ENCODE measurements at places on chromosomes 3 and 15. TPM values are rescaled to one million over a fixed set of nuclear protein-coding genes. Genes with fewer than 3 reads are reported as not detected.
A peak's percentile ranks its signal among the peaks of the same experiment; 100 is the strongest.

The GOLGA6L10 gene
- polyA plus RNA-seq: 0.10 TPM

GRCh38 chr3:188000361-188000861 lies 153.5 kb upstream of the LPP start:
- no peak for DNase-seq

- no peak for DNase-seq
Measured at GRCh38 chr3:4736284-4736861, 242.9 kb upstream of the BHLHE40 start.

- no peak for DNase-seq
Measured at GRCh38 chr3:4505688-4506558, 12.8 kb downstream of the ITPR1 start.

The NR1I2 gene
- polyA plus RNA-seq: not detected

The CLDN11 gene
- 2.2 TPM for polyA plus RNA-seq

The GABRR3 gene
- not detected for polyA plus RNA-seq

The SNX33 gene
- 8.5 TPM for polyA plus RNA-seq

- no peak for DNase-seq
Measured at GRCh38 chr3:139686206-139686605, 8.4 kb upstream of the NMNAT3 start.

DNA sequence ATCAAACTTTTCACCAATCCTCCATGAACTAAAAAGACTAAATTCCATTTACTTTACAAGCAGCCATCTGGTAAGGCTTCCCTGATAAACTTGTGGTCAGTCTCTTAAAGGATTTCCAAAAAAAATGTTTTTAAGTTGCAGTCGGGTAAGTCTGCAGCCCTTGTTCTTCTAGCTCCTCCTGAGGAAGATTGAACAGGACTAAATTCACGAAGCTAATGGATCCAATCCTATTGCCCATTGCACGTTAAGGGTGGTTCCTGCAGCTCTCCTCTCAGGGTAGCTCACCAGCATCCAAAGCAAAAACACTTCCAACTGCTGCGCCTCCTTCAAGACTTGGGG lies 2.8 kb downstream of the HES1 start:
- no peak for DNase-seq

The THBS1 gene
- polyA plus RNA-seq: 117 TPM

- no peak for DNase-seq
Measured at GRCh38 chr15:41897363-41897799, 3.5 kb upstream of the SPTBN5 start.

GRCh38 chr15:25777037-25777436 lies 86.1 kb downstream of the ATP10A start:
- no peak for DNase-seq

The EBLN2 gene
- polyA plus RNA-seq: 1.4 TPM

DNA sequence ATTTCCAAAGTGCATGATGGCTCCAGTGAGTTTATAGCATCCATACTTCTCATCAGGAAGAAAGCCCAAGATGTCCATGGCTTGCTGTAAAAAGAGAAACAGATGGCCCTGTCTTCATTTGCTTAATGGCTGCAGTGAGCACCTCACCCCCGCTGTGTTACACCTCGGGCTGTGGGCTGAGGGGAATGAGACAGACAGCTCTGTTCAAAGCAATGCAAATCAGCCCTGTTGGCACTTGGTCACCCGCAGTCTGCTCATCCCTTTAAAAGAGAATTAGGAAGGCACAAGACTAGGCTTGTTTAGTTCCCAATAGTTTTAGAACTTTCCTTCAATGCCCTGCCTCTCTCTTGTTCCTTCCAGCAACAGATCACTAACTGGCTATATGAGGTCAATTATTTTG lies 25.2 kb downstream of the MYH15 start:
- DNase-seq: no peak

DNA sequence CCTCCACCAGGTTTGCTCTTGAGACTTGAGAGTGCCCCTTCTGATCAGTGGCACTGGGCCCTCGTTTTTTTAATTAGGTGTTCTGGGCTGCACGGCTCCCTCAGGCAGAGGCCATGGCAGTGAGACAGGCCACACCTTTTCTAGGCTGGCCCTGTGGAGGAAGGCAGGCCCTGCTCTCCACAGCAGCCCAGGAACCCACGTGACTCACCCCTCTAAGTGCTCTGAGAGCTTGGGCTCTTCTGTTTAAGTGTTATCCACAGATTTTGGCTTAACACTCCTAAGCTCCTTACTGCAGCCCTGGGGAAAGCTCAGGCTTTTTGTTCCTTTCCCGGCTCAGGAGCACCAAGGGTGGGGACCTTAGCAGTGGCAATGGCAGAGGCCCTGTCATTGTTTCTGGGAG lies 463.2 kb upstream of the GBE1 start:
- no peak for DNase-seq

GRCh38 chr15:91578511-91578910 lies 275.0 kb upstream of the SLCO3A1 start:
- DNase-seq: no peak

DNA sequence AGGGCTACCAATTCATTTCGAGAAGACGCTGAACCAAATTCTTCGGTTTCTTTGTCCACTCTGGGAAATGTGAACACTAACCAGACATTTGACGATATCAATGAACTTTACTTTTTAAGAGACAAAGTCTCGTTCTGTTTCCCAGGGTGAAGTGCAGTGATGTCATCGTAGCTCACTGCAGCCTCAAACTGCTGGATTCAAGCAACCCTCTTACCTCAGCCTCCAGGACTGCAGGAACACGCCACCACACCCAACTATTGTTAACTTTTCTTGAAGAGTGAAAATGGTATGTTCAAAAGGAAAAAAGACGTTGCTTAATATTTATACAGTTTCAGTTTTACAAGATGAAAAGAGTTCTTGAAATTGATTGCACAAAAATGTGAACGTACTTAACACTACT lies 30.6 kb downstream of the MB21D2 start:
- no peak for DNase-seq

The GOLGA6L7 gene
- polyA plus RNA-seq: not detected

DNA sequence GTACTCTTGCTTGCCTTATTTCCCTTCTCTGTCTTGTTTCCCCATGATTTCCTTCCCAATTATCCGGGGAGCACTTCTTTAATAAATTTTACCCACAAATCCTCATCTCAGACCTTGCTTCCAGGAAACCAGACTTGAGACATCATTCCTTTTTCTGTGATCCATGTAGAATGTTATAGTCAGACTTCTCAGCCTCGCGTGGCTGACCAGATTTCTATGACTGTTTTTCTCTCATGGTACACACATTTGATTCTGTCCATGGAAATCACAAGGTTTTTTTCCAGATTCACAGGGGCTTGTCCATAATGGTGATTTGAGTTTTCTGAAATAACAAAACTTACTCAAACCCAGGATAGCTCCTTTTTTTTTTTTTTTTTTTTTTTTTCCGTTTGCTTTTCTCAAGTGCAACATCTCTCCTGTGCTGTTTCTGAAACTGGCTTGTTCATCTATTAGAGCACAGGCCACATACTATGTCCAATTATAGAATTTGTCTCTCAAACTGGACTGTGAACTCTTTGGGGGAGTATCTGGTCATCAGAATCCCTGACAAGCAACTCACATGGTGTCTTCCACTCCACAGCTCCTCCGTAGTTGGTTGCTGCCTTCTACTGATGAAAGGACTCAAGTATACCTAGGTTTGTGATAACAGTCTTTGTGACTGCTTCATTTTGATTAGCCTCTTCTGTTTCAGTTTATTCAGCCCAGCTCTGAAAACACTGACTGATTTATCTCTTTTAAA lies 50.8 kb downstream of the RBMS3 start:
- no peak for DNase-seq

DNA sequence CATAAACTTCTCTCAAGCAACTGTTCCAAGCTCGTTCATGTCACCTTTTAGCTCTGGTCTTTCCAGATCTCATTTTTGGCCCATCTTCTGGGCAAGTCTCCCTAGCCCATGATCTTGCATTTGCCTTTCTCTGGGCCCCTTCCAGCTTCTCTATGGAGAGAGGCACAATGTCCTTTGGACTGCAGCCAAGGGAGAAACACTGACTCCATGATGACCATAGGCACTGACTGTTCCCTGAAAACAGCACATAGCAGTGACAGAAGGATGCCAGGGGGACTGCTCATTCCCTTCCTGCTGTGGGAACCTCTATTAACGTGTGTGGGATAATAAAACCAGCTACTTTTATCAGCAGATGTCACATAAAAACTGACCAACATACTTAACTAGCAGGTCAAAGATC lies 60.3 kb downstream of the STRIT1 start:
- peak; percentile 23 for DNase-seq

- DNase-seq: no peak
Measured at GRCh38 chr3:66038384-66038725, 363 bp downstream of the MAGI1 start.

The ATP2C1 gene
- polyA plus RNA-seq: 35.6 TPM

The DAPK2 gene
- 1.4 TPM for polyA plus RNA-seq

The UNC13C gene
- not detected for polyA plus RNA-seq

- no peak for DNase-seq
Measured at GRCh38 chr3:105463620-105464019, 96.9 kb downstream of the ALCAM start.

DNA sequence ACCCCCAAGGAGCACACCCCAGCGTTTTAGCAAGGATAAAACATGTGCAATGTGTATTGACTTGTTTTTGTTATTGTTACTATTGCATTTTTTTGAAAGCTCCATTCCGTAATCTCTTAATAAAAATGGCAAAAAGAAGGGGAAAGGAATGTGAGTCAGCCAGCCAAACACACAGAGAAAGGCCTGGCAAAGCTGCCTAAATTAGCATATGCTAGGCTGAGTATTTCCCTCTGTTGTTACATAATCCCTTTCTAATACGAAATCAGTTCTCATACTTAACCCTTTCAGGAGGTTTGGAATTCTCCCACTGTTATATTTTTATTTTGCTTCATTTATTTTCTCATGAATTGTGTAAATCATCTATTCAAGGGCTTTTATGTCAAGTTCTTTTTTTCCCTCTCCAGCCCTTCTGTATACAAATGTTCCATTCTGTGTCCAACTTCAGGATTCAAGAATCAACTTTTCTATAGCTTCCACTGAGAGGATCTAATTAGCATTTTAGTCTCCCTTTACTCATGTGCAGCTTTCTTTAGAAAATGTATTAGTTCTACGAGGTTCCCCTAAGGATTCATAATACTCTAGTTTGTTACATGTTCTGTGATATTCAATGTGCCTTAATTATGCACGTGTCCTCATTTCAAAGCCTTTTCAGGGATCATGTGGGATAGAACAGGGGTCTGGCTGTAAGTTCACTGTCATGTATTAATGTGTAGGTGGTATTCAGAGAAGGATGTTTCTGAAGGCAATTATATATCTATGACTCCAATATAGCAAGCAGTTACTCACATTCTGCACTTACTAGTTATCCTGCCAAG lies 9.2 kb downstream of the CADM2 start:
- DNase-seq: no peak

The LAMB2 gene
- polyA plus RNA-seq: 318 TPM

DNA sequence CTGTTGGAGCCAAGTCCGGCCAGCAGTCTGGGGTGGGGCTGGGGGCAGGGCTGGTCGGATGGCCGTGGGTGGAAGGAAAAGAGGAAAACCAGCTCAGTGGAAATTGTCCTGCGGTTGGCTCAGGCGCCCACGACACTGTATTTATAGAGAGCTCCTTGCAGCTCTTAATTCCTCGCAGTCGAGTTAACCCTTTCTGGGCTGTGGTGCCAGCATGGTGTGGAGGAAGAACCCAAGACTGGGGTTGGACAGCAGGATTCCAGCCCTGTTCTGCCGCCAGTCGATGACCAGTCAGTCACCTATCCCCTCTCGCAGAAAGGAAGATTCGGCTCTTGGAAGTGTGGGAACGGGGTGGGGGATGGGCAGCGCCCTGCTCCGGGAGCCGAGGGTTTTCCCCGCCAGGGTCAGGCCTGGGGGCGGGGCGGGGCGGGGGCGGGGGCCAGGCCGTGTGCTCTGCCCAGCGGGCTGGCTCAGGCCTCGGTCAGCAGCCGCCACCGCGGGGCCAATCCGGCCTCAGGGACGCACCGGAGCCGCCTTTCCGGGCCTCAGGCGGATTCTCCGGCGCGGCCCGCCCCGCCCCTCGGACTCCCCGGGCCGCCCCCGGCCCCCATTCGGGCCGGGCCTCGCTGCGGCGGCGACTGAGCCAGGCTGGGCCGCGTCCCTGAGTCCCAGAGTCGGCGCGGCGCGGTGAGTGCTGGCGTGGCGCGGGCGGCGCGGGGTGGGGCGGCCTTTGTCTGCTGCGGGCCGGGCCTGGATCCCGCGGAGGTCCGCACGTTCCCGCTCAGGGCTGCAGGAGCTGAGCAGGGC lies at the start of gene CD276:
Gene CD276 (plus strand): TSS at position 607 of the 804 bp plus-strand sequence. CDS start 15,257 bp downstream, outside the sequence.
- peak; percentile 91 for DNase-seq

GRCh38 chr3:8220291-8220690 lies 281.3 kb upstream of the LMCD1 start:
- DNase-seq: no peak

The MKRN2OS gene
- not detected for polyA plus RNA-seq
